ENCODE measurements at places on chromosomes 3 and 15. TPM values are rescaled to one million over a fixed set of nuclear protein-coding genes. Genes with fewer than 3 reads are reported as not detected.

GRCh38 chr3:141456301-141456625 lies 30.6 kb upstream of the RASA2 start:
- no peak for DNase-seq

DNA sequence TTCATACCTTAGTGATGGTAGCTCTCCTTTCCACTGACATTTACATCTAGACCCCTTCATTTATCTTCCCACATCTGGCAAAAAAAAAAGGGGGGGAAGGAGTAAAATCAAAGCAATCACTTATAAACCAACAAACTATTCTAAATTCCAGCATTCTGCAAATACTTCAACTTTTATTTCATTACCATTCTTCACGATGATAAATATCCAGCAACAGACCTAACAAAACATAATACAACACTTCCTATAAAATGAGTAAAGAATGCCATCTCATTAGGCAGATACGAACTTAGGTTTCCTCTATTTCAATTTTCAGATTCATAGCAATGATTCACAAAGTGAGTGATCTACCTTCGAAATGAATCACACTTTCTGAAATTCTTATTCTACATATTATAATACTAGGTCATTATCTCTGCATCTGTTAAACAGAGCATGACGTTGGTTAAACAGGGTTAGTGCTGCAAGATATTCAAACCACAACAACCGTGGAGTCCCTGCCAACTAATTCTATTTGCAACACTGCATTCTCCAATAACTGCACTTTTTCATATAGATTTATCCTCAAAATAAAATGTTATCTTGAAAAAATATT lies at the start of gene LRRFIP2:
Gene LRRFIP2, minus strand, starts transcription at position 51 of the 595 bp plus-strand sequence. CDS start 25,599 bp downstream, outside the sequence.
- no peak for DNase-seq

- no peak for DNase-seq
Measured at GRCh38 chr15:48025118-48025517, 95.7 kb upstream of the SLC24A5 start.

GRCh38 chr3:8581373-8581772 lies 63.2 kb downstream of the SSUH2 start:
- DNase-seq, result no peak

- no peak for DNase-seq
Measured at GRCh38 chr3:33687406-33688010, 30.5 kb downstream of the CLASP2 start.

GRCh38 chr15:39513936-39514335 lies 66.9 kb upstream of the THBS1 start:
- DNase-seq, result no peak

- peak; percentile 88 for DNase-seq
Measured at GRCh38 chr3:10772271-10773161, 43.5 kb upstream of the SLC6A11 start.

DNA sequence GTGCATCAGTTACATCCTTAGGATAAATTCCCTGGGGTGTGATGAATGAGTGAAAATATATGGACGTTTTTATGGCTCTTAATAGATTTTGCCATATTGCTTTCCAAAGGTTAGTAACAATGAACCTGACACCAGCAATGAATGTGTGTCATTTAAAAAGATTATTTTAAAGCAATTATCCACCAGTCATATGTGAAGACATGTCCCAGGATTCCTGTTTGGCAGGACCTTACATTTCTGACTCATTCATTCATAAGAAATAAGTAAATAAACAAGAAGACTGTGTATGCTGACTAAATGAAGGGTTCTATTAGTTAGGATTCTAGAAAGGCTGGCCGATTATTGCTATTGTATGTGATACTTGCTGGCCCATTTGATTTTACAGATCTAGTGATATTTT lies 201.5 kb downstream of the SOX2 start:
- DNase-seq, result no peak

GRCh38 chr3:193377591-193377990 lies 962 bp downstream of the ATP13A5 start:
- no peak for DNase-seq

- no peak for DNase-seq
Measured at GRCh38 chr3:195892105-195893043, 16.0 kb downstream of the TNK2 start.

GRCh38 chr3:101827211-101828174 lies 21.8 kb upstream of the NFKBIZ start:
- DNase-seq, result peak; percentile 72

- no peak for DNase-seq
Measured at GRCh38 chr15:73660455-73660854, 23.7 kb upstream of the CD276 start.

DNA sequence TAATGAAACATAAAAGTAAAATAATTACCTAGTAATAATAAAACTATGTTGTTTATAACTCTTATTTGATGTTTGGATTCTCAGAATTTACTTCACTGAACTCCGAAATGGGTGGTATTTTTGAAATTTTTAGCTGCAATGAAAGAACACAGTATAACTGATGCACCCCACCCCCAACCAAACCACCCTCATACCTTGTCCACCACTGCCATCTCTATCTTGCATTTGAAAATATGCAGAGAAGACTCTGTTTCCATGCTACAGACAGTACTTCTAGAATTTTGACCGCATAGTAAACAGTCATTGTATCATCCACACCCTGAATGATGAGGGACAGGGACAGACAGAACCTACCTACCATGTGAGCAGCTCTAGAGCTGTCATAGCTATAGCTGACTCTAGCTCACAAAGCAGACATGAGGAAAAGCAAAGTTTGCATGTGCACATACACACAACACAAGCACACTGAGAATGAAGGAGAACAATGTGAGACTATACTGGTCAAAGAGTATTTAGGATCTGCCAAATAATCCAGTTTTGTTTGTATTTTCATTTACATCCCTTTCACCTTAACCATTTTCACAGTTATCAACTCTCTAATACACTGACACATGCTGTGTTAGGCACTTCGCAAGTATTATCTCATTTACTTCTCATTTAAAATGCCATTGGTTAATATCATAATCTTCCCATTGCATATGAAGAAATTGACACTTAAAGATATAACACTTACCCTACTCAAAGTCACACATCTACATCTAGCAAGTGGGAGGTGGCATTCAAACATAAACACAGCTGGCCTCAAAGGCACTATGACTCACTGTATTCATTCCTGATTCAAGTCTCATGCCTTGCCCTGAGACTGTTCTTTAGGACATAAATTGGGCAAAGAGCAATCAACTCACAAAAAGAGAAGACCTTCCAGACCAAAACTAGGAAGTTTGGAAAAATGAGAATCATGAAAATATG lies 1014.7 kb upstream of the CFAP20DC start:
- no peak for DNase-seq

GRCh38 chr3:127226457-127226856 lies 33.5 kb downstream of the PRR23E start:
- DNase-seq, result no peak

- DNase-seq, result peak; percentile 18
Measured at GRCh38 chr3:53711387-53711786, 134.8 kb downstream of the CHDH start.

GRCh38 chr15:40092979-40093869 lies 15.5 kb downstream of the BMF start:
- no peak for DNase-seq

DNA sequence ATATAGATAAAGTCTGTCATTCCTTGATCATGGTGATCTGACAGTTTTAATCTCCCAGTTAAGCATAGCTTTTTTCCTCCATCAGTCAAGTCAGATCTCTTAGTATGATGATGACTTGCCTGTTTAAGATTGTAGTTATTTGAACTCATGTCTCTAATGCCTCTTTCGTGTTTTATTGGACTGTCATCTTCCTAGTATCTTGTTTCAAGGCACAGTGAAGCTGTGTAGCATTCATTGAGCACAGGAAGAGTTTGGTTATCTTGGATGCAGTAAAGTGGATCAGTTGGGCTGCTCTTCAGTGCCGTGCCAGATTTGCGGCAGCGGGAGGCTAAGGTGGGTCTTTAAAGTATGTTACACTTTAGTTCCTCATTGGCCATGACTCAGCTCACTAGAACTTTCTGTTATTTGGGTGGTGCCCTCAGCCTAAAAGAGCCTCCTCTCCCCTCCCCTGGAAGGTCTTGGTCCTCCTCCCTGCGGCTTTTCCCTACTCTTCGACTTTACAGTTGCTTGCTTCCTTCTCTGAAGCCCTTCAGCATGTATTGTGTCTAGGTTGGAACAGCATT lies 45.7 kb upstream of the SKOR1 start:
- no peak for DNase-seq

DNA sequence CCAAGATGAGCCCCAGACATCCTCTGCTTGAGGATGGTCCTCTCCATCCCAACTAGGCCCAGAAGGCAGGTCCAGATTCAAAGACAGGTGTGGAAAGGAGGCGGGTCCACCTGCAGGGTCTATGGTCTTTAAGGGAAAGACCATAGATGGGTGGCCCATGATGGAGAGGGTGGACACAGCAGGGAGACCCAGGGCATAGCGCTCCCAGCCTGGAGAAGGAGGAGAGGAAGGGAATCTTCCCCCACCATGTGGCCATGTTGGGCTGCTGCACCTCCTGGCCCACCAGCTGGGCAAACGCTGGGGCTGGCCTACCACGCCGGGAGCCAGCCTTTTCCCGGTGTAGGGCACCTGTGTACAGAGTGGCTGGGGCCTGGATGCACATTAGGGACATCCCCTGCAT lies 265.2 kb upstream of the TLE3 start:
- DNase-seq, result peak; percentile 75

DNA sequence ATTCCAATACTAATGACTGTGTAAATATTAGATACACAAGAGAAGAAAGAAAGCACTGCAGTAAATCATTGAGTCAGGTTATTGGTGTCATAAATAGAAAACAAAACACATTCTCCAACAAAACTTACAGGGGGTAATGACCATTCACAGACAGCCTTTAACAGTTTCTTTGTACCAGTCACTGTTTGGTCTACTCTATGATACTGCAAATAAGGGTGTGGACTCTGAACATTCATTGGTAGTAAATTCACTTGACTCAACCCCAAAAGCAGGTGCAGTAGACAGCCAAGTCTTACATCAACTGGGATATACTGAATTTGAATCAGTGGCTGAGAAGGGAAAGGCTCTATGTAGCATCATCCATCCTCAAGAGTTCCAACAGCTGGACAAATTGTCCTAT lies 463.5 kb downstream of the FOXP1 start:
- DNase-seq, result no peak

Gene DAZL
- 21.7 TPM for total RNA-seq

Gene IP6K2
- 94.7 TPM for total RNA-seq

Gene FGF7
- total RNA-seq, result not detected

Gene PTX3
- total RNA-seq, result 0.11 TPM

Gene REC114
- total RNA-seq, result not detected

Gene ARHGAP31
- total RNA-seq, result 2.4 TPM

Gene CCNB2
- total RNA-seq, result 119 TPM

Gene SLC28A2
- not detected for total RNA-seq

Gene SERINC4
- total RNA-seq, result 0.17 TPM

Gene DNAJA4
- 0.35 TPM for total RNA-seq

Gene SSUH2
- total RNA-seq, result 0.61 TPM

Gene SOX14
- 0.57 TPM for total RNA-seq

Gene GRM2
- 1.5 TPM for total RNA-seq

Gene HYAL3
- 3.1 TPM for total RNA-seq

Gene IL12A
- total RNA-seq, result 0.50 TPM

Data from H9 (cell line).